ENCODE measurements at places on chromosomes 4 and X.

DNA sequence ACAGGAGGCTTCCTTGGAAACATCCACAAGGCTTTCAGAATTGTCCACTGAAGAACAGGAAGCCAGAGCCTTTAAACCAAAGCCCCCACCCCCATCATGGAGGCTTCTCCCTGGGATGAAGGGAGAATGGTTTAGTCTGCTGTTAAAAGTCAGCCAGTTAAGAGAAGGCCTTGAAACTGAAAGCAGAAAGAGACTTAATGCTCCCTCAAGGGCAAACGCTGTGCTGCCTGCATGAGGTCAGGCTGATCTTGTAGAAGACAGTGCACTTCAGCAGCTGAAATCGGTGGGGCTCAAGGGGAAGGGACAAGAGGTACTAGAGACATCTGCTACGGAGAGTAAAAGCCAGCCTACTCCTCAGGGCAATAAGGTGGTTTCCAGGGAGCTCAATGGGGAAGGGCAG is 69.0 kb downstream of the HPRT1 start:
- DNase-seq: no peak

GRCh38 chrX:21946925-21947641 is 6.6 kb downstream of the SMS start:
- no peak for DNase-seq

GRCh38 chr4:183906739-183907651 is 1.9 kb downstream of the STOX2 start:
- no peak for DNase-seq

- no peak for DNase-seq
These were observed 471.2 kb downstream of the IQCM start for GRCh38 chr4:149344436-149344835.

Data from ACHN (cell line).